Muscle of leg (tissue), 16 donors: ENCODE measurements at places on chromosomes 7 and 10. TPM values are rescaled to one million over a fixed set of nuclear protein-coding genes. Genes with fewer than 3 reads are reported as not detected.

VAX1 gene
- not detected for total RNA-seq

MINDY4 gene
- 6.6 TPM for total RNA-seq

DNA sequence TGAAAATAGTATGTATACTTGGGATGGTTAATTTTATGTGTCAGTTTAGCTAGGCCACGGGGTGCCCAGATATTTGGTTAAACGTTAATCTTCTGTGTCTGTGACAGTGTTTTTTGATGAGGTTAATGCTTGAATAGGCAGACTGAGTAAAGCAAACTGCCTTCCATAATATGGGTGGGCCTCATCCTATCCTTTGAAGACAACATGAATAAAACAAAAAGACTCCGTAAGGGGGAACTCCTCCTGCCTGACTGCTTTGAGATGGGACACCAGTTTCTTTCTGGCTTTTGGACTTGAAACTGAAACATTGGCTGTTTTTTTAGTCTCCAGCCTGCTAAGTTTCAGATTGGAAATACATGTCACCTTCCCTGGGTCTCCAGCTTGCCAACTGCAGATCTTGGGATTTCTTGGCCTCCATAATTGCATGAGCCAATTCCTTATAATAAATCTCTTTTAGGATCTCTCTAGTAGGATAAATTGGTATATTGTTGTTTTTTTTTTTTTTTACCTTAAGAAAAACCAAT is 59.9 kb upstream of the GLCCI1 start:
- no peak overlapping the region for H3K27ac ChIP-seq
- H3K4me1 ChIP-seq = peaks cover 3% of the 10 kb centered on the region

GRCh38 chr10:98427011-98427515 is 12.1 kb upstream of the PYROXD2 start:
- H3K4me3 ChIP-seq = no peak overlapping the region
- no peaks in the 10 kb centered on the region for H3K27me3 ChIP-seq
- H3K27ac ChIP-seq = no peak overlapping the region
- DNase-seq = no peak
- H3K4me1 ChIP-seq = no peaks in the 10 kb centered on the region

DNA sequence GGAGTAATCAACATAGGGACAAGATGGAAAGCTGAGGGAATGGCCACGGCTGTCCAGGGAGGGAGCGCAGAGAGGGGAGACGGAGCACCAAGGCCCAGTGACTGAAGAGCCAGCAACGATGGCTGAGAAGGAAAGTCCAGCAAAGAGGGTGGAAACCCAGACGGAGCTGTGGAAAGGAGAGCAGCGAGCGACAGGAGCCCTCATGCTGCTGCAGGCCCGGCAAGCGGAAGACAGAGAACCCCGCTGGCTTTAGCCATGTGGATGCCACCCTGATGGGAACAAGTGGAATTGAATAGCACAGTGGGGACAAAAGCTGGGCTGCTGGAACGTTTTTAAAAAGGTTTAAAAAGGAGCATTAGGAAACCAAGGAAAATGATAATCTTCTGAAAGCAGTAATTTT is 82.9 kb upstream of the DDC start:
- H3K27ac ChIP-seq = no peak overlapping the region
- no peak overlapping the region for H3K4me3 ChIP-seq
- no peaks in the 10 kb centered on the region for H3K27me3 ChIP-seq
- peaks cover 3% of the 10 kb centered on the region for H3K4me1 ChIP-seq

DNA sequence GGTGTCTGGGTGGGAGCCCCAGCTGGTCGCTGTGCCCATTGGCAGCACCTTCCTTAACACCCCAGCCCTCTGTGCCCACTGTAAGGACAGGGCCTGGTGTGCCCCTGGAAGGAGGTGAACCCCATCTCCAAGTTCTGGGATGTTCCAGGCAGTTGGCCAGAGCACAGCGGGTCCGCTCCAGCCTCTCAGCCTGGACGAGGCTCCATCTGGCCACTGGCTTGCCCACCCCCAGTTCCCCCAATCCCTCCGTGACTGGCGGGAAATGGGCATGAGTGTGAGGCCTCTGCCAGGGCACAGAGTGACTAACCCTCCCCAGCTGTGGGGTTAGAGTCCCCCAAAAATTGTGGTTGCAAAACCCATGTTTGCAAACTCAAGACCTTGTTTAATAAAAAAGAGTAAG is 15.6 kb downstream of the GRIFIN start:
- no peak overlapping the region for H3K4me3 ChIP-seq
- H3K27me3 ChIP-seq = no peaks in the 10 kb centered on the region
- DNase-seq = peak; percentile 12

GRCh38 chr10:33193701-33194521 is 140.6 kb downstream of the NRP1 start:
- H3K27ac ChIP-seq = peak overlapping the region; percentile 76
- H3K4me3 ChIP-seq = no peak overlapping the region
- H3K4me1 ChIP-seq = peaks cover 14% of the 10 kb centered on the region
- peak; percentile 66 for DNase-seq
- peaks cover 32% of the 10 kb centered on the region for H3K36me3 ChIP-seq
- no peaks in the 10 kb centered on the region for H3K27me3 ChIP-seq

GRCh38 chr10:112839928-112840654 is 110.0 kb upstream of the TCF7L2 start:
- DNase-seq = no peak
- no peaks in the 10 kb centered on the region for H3K27me3 ChIP-seq
- H3K4me3 ChIP-seq = no peak overlapping the region
- no peak overlapping the region for H3K27ac ChIP-seq

DNA sequence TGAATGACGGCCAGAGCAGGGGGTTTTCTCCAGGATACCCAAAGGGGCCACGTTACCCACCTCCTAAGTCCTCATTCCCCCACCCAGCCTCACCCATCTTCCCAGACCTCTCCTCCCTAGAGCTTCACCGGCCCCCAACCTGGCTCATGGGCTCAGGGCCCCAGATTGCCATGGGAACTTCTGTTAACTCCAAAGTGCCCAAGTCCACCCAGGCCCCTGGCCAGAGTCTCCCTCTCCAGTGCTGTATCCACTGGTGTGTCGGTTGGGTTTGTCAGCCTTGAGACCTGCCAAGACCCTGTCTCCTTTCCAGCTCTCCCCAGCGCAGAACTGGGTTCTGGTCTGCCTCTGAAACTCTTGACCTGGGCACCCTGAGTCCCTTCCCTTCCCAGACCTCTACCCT is 37.1 kb upstream of the ZMIZ2 start:
- no peaks in the 10 kb centered on the region for H3K27me3 ChIP-seq
- no peak for DNase-seq
- H3K27ac ChIP-seq = no peak overlapping the region
